Upper lobe of right lung (tissue), 1 donor: ENCODE measurements at places on chromosomes 3 and 15. TPM values are rescaled to one million over a fixed set of nuclear protein-coding genes. Genes with fewer than 3 reads are reported as not detected.

The CNTN4 gene
- total RNA-seq = 11.3 TPM

- no peak for DNase-seq
Observed at GRCh38 chr3:114904633-114905032, 242.5 kb downstream of the ZBTB20 start.

The QTRT2 gene
- 22.5 TPM for total RNA-seq

DNA sequence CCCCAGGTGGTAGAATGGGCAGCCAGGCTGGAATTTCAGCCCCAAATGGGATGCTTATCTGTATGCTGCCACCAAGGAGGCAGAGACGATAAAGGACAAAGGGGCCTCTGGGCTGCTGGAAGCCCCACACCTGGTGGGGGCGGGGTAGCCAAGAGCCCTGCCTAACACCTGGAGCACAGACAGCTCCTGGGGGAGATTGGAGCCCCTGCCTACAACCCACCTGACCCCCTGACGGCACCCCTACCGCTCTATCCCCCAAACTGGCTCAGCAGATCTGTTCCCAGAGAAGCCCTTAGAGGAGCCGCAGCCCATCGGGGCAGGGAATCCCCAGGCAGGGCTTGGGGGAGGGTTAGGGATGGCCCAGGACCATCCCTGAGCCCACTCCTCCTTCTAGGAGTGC is 15.8 kb upstream of the SEMA3F start:
- DNase-seq = no peak

DNA sequence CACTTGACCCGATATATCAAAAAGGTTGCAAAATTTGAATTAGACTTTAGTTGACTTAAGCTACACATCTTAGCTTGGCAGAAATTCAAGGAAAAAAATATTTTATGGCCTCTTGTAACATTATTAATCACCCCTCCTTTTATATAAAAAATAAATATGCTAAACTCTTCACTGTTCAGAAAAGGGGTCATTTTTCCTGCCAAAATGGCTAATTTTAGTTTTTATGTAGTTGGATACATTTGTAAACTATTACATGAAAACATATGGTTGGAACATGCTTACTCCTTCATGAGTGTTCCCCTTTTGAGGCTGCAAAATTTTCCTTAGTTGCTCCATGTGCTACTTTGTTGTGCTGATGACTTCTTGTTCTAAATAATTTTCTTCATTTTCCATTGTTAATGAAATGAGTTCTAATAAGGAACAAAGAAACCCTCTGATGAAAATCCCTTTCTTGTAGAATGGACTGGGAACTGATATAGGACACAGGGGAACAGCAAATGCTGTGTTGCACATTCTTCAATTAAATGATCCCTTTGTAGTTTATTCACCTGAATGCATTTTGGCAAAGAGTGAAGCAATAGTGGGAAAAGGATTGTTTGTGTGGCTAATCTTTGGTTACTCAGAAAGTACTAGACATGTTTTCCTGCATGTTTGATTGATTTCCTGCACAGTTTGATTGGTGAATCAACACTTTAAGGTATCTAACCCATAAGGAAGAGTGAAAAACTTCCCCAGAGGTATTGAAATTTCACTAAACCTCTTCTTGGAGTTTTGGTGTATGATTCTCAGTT is 349.3 kb downstream of the TIGIT start:
- DNase-seq = no peak
